ENCODE measurements at places on chromosomes 6 and 20.

GRCh38 chr6:34679552-34680253 is 16.9 kb downstream of the ILRUN start:
- no peak for DNase-seq

DNA sequence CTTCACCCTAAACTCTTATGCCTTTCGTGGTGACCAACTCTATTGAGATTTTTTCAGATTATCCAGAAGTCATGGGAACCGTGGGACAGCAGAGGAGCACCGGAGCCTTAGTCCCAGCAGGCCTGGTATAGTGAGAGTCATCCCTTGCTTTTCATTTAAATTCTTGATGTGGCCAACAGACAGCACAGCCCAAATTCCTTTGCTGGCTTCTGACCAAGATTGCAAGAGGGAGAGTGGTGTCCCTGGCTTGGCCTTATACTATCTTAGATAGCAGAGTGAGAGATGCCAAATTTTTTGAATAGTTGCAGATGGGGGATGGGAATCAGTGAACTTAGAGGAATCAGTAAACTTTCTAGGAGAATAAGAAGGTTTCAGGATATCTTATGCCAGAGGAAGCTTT is 7.8 kb downstream of the STX11 start:
- DNase-seq, result peak; percentile 79

GRCh38 chr6:7580927-7581618 is 8.9 kb upstream of the SNRNP48 start:
- DNase-seq, result no peak

GRCh38 chr6:20061952-20062351 is 150.3 kb downstream of the MBOAT1 start:
- DNase-seq, result no peak

DNA sequence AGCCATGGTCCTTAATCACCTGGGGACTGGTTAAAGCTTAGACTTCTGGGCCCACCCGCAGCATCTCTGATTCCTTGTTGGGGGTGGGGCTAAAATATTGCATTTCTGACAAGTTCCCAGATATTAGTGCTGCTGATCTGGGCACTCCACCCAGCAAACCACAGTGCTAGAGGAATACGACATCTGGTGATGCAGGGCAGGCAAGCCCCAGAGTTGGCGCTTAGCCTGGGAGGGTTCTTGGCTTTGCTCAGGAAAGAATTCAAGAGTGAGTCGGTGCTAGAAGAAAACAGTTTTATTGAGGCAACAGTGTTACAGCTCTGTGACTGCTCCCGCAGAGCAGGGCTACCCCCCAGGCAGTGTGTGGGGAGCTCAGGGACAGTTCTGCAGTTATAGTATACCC is 210.7 kb downstream of the TFAP2C start:
- no peak for DNase-seq

DNA sequence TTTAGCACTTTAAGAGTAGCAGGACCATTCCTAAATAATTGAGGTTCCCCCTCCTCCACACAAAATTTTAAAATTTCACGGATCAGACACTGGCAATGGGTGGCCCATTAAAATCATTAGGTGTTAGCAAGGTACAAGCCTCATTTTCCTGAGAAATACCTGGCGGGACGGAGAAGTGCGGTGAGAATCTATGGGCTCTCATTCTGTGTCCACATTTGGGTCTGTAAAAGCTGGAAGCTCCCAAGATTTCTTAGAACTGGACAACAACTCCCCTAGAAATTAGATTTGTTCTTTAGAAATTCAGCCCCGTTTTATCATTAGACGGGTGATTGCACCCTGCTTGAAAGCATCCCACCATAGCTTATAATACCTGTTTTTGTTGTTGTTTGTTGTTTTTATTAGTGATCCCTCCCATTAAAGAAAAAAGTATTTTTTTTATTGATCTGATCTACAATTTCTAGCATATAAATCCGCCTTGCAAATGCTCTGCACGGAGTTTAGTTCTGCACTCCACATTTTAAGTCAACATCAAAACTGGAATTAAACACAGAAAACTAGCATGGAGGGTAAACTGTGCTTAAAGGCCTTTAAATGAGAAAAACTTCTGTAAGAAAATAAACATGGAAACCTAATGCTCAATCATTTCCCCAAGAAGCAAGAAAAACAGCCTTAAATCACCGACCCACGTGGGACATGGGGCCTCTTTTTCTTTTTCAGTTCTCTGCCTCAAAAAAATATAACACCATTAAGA is 5.7 kb downstream of the SIM1 start:
- no peak for DNase-seq

DNA sequence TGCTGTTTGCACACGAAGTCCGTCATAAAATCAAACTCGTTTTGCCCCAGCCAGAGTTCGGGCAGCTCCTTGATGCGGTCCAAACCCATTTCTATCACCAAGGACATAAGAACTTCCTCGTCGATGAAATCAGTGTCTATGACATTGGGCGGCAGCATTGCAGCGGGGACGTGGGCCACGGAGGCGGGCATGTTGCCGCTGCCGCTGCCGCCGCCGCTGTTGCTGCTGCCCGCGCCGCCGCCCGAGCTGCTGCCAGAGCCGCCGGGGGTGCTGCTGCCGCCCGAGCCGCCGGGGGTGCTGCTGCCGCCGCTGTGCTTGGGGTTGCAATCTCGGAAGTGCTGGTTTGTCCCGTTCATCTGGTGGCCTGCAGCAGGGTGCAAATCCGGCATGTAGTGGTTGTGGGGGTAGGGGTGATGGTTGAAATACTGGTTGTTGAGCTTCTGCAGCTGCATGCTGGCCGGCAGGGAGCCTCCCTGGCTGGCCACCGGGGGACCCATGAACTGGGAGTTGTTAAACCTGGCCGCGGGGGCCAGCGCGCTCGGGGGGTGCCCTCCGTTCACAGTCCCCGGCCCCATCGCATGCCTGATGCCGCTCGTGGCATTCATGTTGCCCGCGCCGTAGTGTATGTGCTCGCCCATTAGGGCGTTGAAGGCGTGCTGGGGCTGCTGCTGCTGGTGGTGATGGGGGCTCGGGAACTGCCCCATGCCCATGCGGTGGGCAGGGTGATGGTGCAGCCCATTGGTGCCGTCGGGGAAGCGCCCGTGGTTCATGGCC is 1.1 kb downstream of the CITED2 start:
- DNase-seq, result peak; percentile 53

- no peak for DNase-seq
Observed at GRCh38 chr6:83844170-83844569, 9.0 kb upstream of the RIPPLY2 start.

- DNase-seq, result no peak
Observed at GRCh38 chr6:16625291-16626265, 135.7 kb downstream of the ATXN1 start.

DNA sequence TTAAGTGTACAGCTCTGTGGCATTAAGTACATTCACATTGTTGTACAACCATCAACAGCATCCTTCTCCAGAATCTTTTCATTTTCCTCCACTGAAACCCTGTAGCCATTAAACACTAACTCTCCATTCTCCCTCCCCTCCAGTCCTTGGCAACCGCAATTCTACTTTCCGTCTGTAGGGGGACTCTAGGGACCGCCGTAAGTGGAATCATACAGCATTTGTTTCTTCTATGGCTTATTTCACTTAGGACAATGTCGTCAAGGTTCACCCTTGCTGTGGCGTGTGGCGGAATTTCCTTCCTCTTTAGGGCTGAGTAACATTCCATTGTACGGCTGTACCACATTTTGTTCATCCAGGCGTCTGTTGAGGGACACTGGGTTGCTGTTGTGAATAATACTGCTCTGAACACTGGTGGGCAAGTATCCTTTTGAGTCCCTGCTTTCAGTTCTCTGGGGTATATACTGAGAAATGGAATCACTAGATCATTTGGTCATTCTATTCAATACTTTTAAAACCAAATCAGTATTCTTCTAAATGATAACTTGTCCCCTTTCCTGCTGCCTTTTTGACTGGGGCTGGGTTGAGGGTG is 50.7 kb downstream of the PPP1R3G start:
- peak; percentile 36 for DNase-seq

GRCh38 chr6:134187751-134188150 is 130.2 kb downstream of the SGK1 start:
- no peak for DNase-seq

DNA sequence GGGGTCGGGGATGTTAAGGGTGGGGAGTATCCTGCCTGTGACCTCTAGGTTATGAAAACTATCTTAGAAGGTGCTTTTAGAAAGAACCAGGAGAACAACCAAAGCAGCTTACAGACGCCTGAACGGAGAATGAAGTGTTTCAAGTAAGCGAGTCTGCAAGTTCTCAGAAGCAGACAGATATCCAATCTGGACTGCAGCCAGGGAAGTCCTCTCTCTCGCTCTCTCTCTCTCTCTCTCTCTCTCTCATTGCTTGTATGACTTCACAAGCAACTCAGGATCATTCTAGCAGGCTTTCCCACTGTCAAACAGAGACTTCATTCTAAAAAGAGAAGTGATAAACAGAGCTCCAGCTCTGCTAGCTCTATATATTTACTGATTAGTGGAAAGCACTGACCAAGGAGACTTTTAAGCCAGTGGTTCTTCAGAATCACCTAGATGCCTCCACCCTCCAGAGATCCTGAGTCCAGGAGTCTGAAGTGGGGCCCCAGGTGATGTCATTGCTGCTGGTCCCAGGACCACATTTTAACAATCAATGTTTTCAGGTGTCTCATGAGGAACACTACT is 6.0 kb downstream of the TCF21 start:
- peak; percentile 37 for DNase-seq

DNA sequence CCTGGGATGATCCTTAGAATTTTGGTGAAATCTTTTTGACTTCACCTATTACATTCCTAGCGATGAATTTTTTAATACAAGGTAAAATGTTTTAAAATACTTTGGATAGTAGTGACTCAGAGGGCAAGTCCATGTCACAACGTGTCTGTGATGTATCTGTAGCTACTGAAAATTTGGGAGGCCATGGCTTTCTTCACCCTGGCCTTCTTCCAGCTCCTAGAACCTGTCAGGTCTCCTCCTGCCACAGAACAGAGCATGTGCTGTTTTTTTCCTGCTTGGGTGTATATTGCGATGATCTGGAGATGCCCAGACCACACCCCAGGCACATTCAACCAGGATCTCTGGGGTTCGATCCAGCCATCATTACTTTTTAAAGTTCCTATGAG is 194.4 kb downstream of the BTBD3 start:
- no peak for DNase-seq
